ENCODE measurements at places on chromosomes 13 and 19.

GRCh38 chr19:4172861-4173473 lies 9.4 kb downstream of the SIRT6 start:
- no peak for DNase-seq

- DNase-seq: no peak
These were observed 13.9 kb downstream of the TINCR start for GRCh38 chr19:5553892-5554291.

GRCh38 chr19:4318460-4318859 lies 14.1 kb downstream of the FSD1 start:
- DNase-seq: no peak

DNA sequence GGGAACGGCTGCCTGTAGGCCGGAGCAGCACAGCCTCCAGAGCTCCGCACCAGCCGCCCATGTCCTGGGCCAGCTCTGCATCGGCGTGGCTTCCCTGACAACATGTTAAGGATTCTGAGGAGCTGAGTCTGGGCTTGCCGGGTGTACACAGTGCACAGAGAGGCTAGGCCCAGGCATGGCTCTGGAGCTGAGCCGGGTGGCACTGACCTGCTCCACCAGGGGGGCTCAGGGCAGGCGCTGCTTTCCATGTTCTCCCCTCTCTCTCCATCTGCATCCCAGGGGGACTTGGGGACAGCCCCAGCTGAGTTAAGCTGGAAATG lies 31.6 kb downstream of the AP1M1 start:
- no peak for DNase-seq

DNA sequence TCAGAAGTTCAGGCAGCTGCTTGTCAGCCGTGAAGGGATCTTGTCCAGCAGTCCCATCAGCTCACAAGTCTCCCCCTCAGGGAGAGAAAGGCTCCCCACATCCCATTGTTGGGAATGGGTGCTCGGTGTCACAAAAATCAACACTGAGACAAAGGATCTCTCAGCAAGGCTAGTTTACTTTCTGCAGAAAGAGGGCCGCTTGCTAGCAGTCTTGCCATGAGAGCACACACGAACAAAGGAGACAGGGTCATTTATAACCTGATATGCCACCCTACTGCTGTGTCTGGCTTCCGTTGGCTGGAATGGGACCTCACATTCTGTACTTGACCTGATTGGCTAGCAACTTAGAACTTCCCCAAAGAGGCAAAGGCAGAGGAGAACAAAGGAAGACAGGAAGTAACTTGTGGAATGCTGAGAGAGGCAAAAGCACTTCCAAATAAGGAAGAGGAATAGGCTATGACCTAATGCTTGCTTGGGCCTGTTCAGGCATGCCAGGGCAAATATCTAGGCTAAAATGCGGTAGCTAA lies 8.7 kb upstream of the IGFL3 start:
- no peak for DNase-seq

DNA sequence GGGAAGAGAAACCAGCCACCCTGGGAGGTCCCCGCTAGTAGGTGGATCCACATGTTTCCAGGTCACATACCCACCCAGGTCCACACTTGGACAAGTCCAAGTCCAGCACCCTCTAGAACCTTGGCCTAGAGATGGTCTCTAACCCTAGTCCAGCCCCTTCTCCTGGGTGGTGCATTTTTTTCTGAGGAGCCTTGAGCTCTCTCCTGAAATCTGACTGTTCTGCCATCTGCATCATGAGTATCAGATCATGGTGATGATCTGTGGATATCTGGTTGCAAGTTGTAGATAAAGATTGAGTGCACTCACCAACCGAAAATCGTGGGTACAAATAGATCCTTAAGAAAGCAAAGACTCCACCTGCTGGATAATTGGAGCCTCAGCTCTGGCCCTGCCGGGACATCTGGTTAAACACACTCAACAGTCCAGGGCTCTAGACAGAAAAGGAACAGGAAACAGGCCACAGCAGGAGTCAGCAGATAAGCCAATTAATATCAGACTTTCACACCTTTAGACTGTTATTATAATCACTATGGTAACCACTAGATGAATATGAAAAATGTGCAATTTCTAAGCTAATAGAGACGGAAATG lies 41.1 kb downstream of the GPR12 start:
- DNase-seq: peak; percentile 48

- DNase-seq: no peak
These were observed 356.8 kb downstream of the RFC3 start for GRCh38 chr13:34174671-34175145.

DNA sequence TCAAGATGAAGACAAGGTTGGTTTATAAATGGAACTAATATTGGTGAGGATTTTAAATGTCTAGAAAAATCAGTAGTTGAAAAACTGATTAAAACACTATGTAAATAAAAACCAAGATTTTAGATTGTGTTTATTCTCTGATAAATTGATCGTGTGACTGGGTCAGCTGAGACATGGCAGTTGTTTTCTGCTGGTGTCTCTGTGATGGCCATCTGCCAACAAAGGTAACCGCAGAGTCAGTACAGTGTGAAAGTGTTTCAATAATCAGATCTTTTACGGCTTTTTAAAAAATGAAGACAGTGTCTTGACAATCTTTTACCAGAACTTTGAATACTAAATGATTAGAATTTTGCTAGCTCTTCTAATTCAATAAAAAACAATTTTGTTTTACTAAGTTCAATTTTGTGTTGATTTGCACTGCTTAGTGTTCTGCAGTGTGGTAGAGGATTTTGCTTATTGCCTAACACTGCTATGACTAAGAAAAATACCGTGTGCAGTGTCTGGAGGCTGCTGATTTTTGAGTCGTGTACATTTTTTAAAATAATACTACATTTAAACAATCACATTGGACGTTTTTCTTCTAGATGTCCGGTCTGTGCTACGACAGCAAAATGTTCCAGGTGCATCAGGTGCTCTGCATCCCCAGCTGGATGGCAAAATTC lies 32.7 kb upstream of the GPR183 start:
- DNase-seq: no peak

- DNase-seq: no peak
These were observed 5.9 kb upstream of the HOMER3 start for GRCh38 chr19:18946918-18947317.

- DNase-seq: peak; percentile 67
These were observed 8.6 kb downstream of the KDM4B start for GRCh38 chr19:4977299-4978174.

- no peak for DNase-seq
These were observed 22.5 kb downstream of the DHRS12 start for GRCh38 chr13:51781246-51782022.

GRCh38 chr19:56692206-56692895 lies 20.8 kb upstream of the ZNF835 start:
- DNase-seq: no peak

GRCh38 chr19:13996928-13997630 lies 9.0 kb downstream of the RFX1 start:
- DNase-seq: no peak

- no peak for DNase-seq
These were observed 15.7 kb downstream of the ZNF66 start for GRCh38 chr19:20791806-20792205.

DNA sequence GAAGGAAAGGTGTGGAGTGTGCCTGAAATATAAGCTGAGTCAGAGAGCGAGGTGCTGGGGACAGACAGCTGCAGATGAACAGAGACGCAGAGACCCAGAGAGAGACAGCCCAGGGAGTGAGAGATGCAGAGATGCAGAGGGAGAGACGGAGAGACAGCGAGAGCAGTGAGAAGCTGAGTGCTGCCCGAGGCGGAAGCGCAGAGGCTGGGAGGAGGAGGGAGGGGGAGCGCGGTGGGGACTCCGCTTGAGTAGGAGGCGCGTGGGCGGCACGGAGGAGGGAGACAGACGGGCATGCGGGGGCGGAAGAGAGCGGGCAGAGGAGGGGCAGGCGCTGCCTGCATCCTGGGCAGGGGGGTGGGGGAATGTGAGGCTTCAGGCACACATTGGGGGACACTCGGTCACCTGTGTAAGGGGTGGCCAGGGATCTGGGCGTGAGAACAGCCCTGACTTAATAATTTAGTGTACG lies 25.7 kb downstream of the SLC8A2 start:
- DNase-seq: no peak

- DNase-seq: peak; percentile 17
These were observed 175.1 kb downstream of the ZNF536 start for GRCh38 chr19:30547246-30547645.

- no peak for DNase-seq
These were observed 4.1 kb downstream of the ZNF805 start for GRCh38 chr19:57244513-57244912.

GRCh38 chr19:6429419-6430221 lies 3.9 kb downstream of the SLC25A41 start:
- DNase-seq: no peak

DNA sequence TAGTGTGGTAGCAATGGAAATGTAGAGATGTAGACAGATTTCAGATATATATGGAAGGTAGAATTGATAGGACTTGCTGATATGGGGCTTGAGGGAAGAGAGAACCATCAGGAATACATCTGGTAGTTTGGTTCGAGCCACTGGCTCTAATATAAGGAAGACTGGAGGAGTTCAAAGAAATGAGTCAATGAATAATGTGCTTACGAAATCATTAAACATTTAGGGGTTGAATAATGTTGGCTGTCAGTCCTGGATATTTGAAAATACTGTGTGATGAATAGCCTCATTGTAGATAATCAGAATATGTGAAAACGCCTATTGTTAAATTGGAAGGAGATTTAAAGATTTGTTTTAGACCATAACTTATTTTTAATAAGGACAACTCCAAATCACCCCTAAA lies 21.6 kb downstream of the SGCG start:
- DNase-seq: no peak

DNA sequence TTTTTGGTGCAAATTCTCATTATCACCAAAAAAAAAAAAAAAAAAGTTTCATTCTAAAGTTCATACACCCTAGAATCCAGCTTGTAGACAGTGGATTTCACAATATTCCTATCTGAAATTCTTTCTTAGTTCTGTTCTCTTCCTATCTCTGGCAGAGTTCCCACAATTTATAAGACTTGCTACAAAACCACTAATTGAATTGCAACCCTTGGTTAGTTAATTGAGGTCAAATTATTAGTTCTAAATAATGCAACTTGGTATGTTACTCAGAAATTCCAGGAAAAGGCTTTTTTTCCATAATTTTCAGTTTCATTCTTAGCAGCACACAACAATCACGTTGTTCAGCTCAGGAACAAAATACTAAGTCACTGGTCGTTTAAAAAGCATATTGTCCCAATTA lies 58.5 kb downstream of the SPATA13 start:
- no peak for DNase-seq

DNA sequence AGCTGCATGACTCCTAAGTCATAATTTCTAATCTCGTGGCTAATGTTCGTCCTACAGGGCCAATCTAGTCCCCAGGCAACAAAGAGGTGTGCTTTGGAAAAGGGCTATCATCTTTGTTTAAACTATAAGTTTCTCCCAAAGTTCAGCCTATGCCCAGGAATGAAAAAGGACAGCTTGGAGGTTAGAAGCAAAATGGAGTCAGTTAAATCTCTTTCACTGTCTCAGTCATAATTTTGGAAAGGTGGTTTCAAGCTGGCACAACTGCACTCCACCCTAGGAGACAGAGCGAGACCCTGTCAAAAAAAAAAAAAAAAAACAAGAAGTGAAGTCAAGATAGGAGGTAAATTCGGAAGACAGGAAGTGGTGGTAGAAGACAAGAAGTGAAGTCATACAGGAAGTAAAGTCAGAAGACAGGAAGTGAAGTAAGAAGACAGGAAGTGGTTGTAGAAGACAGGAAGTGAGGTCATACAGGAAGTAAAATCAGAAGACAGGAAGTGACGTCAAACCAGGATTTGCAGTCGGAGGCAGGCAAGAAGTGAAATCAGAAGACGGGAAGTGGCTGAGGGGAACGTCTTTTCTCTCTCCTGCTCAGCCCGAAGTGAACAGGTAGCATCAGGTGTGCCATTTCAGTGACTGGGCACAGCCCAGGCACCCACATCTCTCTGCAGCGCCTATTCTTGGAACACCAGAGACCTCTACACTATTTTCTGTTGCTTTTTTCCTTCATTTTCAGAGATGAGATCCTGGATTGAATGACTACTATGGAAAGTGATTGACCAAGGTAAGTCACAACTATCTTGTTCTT lies 32.2 kb downstream of the GP6 start:
- peak; percentile 82 for DNase-seq

DNA sequence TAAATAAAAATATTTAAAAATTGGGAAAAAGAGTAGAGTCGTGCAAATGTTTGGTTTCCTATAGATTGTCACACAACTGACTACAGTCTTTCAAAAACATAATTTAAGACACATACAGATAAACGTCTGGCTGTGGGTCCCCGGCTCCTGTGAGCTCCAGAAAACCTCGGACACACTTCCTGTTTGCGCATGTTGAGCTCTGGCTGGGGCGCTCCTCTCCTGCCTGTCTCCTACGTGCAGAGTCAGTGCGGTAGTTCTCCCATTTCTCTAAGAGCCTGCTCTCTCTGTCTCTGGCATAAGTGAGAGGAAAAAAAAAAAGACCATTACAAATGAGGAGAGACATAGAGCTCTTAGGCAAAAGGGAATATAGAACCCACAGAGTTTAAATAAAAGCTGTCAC lies 128.2 kb upstream of the OBI1 start:
- no peak for DNase-seq

GRCh38 chr13:83906240-83906820 lies 24.1 kb upstream of the SLITRK1 start:
- no peak for DNase-seq

DNA sequence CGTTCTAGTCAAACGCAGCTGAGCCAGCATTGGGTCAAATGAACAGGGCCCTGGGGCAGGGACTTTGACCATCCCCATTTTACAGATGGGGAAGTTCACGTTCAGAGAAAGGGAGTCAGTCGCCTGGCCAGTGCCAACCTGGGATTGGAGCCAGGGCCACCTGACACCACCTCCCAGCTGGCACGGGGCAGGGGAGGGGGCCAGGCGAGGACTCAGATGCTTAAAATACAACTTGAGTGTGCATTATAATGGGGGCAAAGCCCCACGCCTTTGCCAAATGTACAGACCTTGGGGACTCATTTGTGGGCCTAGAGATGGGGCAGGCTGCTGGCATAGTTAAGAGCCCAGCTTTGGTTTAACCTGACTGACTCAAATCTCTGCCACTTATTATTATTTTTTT lies 14.6 kb downstream of the PRR12 start:
- no peak for DNase-seq

- DNase-seq: no peak
These were observed 13.4 kb upstream of the SIGLEC12 start for GRCh38 chr19:51514866-51515481.

DNA sequence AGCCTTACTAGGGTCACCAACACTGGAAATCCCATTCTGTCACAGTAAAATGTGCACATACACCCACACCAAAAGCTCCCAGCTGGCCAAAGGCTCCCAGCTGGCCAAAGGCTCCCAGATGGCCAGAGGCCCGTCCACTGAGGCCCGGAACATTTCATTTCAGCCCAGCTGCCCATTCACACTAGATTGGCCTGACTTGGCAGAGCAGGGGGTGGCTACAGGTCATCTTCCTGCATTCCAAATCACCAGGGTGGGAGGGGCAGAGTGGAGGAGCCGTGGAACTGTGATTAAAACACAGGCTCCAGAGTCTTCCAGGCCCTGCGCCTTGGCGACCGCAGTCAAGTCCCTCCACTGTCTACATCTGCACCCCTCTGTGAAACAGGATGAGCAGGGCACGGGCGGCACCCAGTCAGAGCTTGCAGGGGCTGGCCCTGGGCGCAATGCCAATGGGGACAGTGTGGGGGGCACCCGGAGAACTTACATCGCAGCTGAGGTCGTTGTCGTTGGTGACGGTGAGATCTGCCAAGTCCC lies 10.1 kb upstream of the PRKD2 start:
- DNase-seq: no peak

All from NCI-H446 treated with DMSO at 0.1 percent for 48 hours (cell line).